ENCODE measurements at places on chromosomes 11 and 22.

DNA sequence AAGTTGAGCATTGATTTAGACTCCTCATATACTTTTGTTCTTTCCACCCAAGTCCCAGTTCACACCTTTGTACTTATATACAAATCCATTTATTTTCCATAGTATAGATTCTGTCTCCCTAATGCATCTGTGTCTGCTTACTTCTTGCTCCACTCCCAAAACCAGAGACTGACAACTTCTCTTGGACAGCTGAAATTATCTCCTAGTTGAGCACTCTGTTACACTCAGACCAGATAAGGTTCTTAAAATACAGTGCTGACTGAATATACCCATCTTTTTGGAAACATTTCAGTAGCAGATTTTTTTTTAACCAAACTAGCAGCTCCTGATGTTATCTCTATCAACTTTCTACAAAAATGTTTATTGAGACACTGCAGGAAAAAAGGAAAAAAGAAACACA lies 106.3 kb downstream of the OPCML start:
- DNase-seq: no peak

DNA sequence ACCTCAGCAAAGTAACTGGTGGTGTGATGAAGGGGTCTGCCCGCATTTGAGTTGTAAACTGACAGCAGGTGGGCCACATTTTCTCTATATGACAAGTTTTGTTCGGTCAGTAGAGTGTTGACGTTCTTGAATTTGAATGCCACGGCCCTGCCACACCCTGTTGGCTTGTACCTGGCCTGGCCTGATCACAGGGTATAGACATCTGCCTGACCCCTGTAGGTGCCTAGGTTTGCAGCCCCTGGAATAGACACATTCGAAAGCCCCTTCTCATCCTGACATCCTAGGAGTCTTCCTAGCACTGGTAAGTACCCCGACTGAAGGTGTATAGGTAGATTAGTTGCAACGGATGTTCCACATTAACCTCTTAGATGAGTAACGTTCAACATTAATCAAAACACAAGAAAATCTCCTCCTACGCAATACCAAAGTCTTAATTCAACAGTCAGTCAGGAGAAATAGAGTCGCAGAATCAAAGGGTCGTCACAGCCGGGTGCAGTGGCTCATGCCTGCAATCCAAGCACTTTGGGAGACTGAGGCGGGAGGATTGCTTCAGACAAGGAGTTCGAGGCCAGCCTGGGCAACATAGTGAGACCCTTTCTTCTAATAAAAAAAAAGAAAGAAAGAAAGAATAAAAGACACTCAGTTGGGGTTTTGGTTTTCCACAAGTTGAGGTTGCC lies 43.6 kb upstream of the CD5 start:
- DNase-seq: no peak

GRCh38 chr11:63979426-63979825 lies 5.0 kb downstream of the COX8A start:
- DNase-seq: no peak

- no peak for DNase-seq
These were observed 82.2 kb upstream of the SUSD2 start for GRCh38 chr22:24099071-24099470.

- no peak for DNase-seq
These were observed 16.9 kb upstream of the MUC2 start for GRCh38 chr11:1057806-1058205.

GRCh38 chr11:64553554-64554201 lies 37.3 kb upstream of the SLC22A12 start:
- DNase-seq: no peak

- no peak for DNase-seq
These were observed 19.3 kb downstream of the UPB1 start for GRCh38 chr22:24514241-24515026.

DNA sequence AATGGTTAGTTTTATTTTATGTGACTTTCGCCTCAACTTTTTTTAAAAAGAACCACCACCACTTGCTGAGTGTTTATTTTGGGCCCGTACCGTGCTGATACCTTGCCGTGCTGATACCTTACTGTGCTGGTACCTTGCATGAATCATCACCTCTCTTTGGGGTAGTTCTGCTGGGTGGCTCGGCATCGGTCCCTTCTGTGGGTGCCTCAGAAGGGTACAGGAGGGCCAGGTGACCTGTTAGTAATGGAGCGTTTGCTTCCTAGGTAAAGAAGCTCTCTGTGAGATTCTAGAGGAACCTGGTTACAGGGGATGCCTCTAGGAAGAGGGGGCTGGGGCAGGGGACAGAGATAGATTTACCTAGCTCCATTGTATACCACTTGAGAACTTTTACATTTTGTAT lies 17.1 kb downstream of the TOM1 start:
- no peak for DNase-seq

- DNase-seq: no peak
These were observed 584.9 kb upstream of the CCDC90B start for GRCh38 chr11:83871054-83871453.

DNA sequence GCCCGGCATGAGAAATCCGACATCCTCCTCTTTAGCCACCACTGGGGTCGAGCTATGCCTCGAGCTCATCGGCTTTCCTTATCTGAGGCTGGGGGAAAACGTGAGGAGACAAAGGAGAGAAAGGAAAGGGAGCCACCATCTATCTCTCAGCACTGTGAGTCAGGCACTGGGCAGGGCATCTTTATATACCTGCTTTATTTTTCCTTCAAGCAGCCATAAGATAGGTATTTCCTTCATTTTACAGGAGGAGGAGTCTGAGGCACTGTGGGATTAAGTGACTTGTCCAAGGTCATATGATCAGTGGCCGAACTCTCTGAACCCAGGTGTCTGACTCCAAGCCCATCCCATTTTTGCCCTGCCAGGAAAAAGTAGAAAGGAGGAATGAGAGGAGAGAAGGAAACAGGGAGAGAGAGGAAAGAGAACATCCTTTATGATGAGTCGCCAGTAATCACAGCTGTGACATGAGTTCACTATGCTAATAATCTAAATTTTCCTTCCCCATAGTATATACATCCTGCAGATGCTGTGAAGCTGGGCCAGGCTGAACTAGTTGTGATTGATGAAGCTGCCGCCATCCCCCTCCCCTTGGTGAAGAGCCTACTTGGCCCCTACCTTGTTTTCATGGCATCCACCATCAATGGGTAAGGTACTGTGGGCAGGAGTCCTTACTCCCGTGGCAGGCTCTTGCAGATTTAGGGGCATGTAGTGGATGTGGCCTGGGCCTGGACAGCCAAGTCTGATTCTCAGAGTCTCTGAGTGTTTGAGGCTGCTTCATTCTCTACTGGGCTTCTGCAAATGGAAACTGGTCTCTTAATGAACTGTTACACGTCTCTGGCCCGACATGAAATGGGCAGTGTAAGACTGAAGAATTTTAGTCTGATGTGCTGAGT lies 21.8 kb downstream of the NAT10 start:
- no peak for DNase-seq

DNA sequence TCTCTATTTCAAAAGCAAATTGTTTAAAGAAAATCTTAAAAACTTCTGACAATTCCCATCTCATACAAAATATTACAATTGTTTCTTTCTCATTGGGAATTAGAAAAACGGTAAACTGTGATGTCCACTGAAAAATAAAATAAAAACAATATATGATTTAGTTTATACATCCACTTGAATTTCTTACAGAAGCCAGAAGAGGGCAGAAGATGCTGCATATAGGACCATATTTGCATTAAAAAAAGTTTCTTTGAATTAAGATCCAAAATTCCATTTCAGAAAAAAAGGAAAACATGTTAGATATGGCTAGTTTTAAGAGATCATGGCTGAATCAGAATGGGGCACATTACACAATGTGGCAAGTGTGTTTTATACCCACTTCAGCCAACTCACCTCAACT lies 39.3 kb upstream of the LRRC4C start:
- DNase-seq: no peak

- no peak for DNase-seq
These were observed 3.2 kb downstream of the DERL3 start for GRCh38 chr22:23835484-23836144.

DNA sequence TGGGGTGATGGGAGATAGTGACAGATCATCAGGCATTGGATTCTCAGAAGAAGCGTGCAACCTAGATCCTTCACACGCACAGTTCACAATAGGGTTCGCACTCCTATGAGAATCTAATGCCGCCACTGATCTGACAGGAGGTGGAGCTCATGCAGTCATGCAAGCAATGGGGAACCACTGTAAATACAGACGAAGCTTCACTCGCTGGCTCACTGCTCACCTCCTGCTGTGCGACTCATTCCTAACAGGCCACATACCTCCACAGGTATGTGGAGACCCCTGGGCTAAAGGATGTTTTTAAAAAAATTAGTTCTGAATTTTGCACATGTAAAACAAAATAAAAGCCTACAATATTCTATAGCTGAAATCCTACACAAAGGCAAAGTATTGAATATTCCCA lies 20.5 kb upstream of the TEAD1 start:
- DNase-seq: no peak

GRCh38 chr11:65789230-65790103 lies 2.6 kb downstream of the OVOL1 start:
- no peak for DNase-seq

DNA sequence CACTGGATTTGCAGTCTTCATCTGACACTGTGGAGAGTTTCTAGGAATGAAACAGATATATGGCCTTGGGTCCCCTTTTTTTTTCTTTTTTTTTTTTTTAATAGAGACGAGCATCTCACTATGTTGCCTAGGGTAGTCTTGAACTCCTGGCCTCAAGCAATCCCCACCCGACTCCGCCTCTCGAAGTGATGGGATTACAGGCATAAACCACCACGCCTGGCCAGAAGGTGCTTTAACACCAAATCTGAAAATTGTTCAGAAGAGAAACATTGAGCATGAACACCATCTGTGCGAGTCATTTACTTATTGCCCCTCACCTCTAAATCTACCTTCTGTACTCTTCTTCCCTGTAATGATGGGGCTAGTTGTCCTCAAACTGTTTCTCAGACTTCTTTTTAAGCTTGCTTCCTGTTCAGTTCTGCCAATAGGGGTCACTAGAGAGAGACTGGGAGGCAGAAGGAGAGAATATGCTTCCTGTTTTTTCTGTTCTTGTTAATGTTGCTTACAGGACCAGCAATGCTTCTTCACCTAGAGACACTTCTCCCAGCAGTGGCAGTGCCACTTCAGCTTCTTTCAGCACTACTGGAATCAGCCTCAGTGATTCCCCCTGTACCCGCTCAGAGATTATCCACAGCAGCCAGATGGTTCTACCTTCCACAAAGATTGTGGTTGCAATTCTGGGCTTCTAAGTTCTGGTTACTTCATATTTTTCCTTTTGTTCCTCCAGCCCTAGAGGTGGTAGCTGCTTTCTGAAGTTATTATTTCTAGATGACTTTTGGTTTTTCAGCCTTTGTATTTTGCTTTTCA lies 20.8 kb upstream of the ZBED5 start:
- peak; percentile 3 for DNase-seq

DNA sequence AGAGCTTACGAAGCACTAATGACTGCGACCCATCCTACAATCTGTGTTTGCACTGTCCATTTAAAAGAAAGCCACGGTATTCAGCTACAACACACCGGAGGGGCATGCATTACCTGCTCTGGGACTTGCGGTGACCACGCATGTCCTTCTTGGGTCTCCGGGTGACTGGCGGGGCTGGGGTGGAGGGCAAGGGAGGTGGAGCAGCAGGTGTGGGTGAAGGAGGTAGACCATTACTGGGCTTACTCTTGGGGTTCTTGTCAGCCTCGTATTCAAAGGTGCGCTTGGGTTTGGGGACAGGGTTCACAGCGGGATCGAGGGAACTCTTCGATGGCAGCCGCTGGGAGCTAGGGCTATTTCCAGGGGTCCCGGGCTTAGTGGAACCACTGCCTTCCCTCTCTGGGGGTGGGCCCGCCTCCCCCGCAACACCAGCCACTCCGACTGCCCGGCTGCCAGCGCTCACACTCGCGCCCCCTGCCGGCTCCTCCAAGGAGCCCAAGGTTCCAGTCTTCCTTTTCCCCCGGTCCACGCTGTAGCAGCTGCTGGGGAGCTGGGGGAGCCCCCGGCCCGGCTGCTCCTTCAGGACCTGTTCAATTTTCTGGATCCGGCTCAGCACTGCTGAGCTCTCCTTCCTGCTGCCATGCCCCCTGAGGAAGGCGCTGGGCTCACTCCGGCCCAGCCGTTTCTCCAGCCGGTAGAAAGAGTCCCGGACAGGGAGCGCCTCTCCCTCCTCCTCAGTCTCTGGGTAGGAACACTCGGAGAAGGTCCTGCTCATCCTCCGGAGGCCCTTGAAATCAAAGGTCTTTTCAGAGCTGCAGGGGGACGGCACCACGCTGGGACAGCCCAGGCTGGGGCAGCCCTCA lies 47.5 kb downstream of the RPL27A start:
- no peak for DNase-seq

- DNase-seq: no peak
These were observed 429 bp downstream of the PGGHG start for GRCh38 chr11:289398-289711.

GRCh38 chr11:124762105-124762623 lies at the start of gene ESAM:
ESAM (minus strand) TSS chr11:124762290; CDS start chr11:124762154, 136 bp downstream.
- peak; percentile 73 for DNase-seq

DNA sequence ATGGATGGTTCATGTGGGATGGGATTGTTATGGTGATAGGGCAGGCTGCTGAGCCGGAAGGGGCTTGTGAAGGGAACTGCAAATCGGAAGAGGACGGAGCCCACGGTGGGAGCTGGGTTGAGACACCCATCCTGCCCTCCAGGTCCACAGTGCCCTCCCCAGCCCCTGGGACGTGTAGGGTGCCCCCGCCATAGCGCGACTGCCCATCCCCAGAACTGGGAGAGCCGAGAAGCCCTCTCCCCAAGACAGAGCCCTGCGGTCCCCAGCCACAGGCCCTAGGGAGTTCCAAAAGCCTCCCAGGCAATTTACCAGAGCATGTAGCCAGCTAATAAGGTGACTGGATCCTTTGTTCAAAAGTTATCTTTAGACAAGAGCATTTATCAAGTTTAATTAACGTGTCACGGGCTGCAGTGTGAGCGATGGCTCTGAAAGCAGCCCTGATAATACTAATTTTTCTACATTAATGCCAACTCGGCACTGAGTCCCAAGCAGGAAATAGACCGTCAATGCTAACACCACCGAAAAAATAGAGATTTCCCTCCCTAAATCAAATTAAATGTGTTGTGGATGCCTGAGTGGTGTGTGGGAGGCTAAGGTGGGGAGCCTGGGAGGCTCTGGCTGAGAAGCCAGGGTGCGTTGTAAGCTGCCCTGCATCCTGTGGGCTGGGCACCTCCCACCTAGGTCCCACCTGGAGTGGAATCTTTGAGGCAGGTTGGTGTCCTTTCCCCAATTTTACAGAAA lies 76.8 kb upstream of the RTL6 start:
- no peak for DNase-seq

GRCh38 chr11:92796744-92797143 lies 172.7 kb upstream of the MTNR1B start:
- no peak for DNase-seq

GRCh38 chr11:64006398-64006797 lies 20.2 kb downstream of the OTUB1 start:
- no peak for DNase-seq

- DNase-seq: no peak
These were observed 46.3 kb downstream of the BRD1 start for GRCh38 chr22:49781289-49781782.

GRCh38 chr11:69508974-69509373 lies 27.5 kb downstream of the LINC01488 start:
- DNase-seq: no peak

DNA sequence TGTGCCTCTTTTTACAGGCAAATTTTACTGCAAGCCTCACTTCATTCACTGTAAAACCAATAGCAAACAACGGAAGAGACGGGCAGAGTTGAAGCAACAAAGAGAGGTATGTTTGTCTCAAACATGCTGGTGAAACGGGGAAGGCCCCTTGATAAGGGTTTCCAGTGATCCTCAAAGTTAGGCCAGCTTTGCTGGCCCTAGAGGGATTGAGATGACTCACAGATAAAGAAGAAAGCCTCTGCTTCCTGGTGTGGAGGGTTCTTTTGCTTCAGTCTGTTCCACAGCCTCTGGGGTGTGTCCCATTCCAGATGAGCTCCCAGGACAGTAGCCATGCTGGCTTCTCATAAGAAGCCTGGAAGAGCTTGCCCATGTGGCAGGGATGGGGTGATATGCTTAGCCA lies 118.9 kb upstream of the PARVA start:
- DNase-seq: no peak

All from GF-D8 (cell line).